ENCODE measurements at places on chromosomes 4 and X.

GRCh38 chr4:81594490-81595159, 122.9 kb upstream of the RASGEF1B start:
- DNase-seq, result no peak

DNA sequence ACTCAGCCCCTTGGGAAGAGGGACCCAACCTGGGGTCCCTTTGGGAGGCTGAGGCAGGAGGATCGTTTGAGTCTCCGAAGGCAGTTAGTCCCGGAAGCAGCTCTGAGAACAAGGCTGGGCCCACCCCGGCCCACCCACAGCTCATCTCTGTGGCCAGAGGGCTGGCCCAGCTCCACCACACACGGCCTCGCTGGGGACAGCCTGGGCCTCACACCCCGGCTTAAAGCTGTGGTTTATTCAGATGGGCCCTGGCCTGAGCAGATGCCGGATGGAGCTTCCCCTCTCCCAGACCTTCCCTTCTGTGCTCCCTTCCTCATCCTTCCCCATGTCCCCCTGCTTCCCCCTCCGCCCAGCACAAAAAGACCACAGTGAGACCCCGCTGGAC, 54.4 kb downstream of the FAM53A start:
- DNase-seq, result no peak

GRCh38 chr4:70511365-70511764, 7.0 kb upstream of the AMTN start:
- DNase-seq, result no peak

DNA sequence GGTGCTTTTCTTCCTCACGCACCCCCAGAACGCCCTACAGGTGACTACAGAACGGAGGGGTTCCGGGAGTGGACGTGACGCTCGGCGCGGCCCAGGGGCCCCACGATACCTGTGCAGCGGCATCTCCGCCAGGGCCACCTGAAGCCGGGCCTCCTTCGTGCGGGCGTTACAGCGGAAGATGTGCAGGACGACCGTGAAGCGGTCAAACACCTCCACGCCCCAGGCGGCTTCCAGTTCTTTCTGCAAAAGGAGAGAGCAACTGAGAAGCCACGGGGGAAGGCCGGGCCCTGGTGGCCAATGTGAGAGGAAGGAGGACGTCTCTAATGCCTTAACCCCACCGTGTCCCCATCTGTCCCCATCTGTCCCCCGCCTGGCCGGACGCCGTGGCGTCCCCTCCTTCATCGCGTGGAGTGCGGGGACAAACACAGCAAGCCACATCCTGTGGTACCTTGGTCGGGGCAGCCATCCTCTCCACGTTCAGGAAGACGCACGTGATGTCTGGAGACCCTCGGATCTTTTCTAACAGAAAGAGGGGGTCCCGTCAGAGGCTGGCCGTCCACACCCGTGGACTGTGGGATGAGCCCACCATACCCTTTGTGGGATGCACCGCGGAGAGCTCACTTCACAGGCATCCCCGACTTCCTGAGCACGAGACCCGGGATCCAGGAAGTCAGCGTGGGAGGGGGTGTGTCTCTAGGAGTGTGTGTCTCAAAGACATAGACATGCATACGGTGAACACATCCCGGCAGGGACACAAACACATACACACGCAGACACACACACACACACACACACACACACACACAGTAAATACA, 3.6 kb downstream of the GTPBP6 start:
- DNase-seq, result no peak

DNA sequence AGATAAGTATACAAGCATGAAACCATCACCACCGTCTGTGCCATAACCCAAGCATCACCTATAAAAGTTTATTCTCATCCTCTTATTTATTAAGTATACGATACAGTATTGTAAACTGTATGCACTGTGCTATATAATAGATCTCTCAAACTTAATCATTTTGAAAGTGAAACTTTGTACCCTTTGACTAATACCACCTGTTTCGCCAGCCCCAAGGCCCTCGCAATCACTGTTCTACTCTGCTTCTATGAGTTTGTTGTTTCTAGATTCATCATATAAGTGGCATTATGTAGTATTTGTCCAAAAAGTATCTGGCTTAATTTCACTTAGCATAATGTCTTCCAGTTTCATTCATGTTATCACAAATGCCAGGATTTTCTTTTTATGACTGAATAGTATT, 72.1 kb upstream of the DOCK11 start:
- DNase-seq, result no peak

Data from activated naive CD8-positive, alpha-beta T cell treated with anti-CD3 and anti-CD28 coated beads, Interleukin-2, amount 50 U/mL, for 24 hours (primary cell).